Stimulated activated CD4-positive, alpha-beta T cell treated with anti-CD3 and anti-CD28 coated beads, Interleukin-15, amount 100 ng/mL, for 1 hour (primary cell): ENCODE measurements at places on chromosomes 1 and 21.

- no peak for DNase-seq
Observed at GRCh38 chr1:156136970-156137483, 16.4 kb upstream of the SEMA4A start.

GRCh38 chr21:46069166-46069565 lies 28.7 kb upstream of the COL6A2 start:
- no peak for DNase-seq

DNA sequence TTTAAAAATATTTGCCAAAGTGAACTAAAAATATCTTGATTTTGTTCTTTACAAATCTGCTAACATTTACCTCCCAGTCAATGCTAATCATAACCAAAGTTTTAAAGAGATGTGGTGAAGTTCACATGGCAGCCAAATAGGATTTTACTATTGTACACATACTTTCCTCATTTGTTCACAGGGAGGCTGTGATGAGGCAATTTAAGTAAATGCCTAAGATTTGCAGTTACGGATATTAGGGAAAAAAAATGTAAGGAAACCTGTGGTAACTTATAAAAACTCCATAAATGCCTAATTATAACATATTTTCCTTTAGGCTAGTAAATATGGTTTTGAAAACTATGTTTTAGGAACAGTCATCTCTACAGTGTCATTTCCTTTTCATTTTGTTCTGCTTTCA lies 32.4 kb downstream of the RGS5 start:
- no peak for DNase-seq

DNA sequence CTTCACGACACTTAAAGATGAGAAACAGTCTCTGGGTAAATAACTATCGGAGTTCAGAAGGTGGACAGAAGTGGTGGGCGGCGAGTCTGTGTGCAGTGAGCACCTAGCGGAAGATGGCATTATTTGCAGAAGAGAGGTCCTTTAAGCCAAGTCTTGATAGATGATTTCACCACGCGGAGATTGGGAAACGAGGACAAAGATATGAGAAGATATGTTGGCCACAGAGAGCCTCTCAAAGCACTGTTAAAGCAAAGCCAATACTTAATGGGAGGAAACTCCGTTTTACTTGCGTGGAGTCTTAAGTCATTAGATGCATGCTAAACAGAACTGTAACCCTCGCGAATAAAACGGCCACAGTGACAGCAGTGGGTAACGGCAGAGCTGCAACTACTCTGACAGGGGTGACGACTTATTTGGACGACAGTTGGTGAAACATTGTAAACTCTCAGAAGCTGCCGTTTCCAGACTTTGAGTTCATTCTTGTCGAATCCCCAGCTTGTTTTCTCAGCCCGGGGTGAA lies 577 bp upstream of the CEP350 start:
- DNase-seq, result no peak

- no peak for DNase-seq
Observed at GRCh38 chr1:8523666-8524206, 205.8 kb downstream of the SLC45A1 start.

DNA sequence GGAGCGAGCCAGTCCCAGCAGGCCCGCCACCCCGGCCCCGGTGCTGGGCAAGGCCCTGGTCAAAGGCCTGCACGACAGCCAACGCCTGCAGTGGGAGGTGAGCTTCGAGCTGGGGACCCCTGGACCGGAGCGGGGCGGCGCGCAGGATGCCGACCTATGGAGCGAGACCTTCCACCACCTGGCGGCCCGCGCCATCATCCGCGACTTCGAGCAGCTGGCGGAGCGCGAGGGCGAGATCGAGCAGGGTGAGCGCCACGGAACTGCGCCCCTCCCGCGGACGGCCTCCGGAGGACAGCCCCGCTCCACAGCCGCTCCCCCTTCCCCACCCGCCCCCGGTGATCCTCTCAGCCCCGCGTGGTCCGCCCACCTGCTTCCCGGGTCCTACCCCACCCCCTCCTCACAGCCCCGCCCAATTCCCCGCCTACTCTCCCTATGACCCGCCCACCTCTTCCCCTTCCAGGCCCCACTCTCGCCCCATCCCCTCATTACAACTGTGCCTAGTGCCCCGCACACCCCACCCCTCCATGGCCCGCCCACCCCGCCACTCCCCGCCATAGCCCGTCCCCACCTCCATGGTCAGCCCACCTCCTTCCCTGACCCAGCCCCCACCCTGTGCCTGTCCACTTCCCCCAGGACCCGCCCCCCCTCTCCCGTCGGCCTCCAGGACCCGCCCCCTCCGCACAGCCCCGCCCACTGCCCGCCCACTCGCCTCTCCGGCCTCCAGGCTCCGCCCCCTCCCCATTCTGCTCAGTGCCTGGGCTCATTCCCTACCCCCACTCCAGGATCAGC lies 52.7 kb downstream of the VWA5B1 start:
- no peak for DNase-seq
